ENCODE measurements at places on chromosomes 2 and 18.

DNA sequence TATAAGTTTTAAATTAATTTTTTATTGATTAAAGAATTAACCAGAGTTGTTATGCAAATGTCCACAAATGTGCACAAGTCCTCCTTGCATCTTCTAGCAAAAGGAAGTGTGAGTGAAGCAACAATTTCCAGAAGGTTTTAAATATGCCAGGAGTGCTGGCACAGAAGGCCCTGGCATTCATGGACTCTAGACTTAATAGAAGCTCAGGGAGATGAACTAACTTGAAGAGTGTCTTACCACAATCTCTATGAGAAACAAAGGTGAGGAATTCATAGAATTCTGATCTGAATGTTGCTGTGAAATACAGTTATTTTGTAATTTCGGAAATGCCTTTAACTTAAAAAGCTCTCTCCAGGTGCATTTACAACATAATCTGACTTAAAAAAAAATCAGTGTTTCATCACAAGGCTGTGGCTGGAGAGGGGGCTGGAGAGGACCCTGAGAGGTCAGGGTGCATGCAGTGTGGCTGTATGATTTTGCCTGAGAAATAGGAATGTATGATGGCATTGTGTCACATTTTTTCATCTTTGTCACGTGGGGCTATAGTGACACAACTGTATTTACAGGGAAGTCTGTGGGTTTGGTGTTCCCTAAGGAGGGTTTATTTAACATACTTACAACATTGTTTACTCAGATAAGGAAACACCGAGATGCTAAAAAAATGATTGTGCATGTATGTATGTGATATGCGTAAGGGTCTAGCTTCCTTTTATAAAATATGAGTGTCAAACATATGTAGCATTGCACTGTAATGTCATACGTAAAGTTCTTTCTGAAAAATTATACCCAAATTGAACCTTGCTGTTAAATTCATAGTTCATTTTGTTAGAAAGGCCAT is 66.2 kb downstream of the MAP4K4 start:
- DNase-seq = no peak

- DNase-seq = no peak
Measured at GRCh38 chr2:135615404-135615803, 84.1 kb downstream of the R3HDM1 start.

DNA sequence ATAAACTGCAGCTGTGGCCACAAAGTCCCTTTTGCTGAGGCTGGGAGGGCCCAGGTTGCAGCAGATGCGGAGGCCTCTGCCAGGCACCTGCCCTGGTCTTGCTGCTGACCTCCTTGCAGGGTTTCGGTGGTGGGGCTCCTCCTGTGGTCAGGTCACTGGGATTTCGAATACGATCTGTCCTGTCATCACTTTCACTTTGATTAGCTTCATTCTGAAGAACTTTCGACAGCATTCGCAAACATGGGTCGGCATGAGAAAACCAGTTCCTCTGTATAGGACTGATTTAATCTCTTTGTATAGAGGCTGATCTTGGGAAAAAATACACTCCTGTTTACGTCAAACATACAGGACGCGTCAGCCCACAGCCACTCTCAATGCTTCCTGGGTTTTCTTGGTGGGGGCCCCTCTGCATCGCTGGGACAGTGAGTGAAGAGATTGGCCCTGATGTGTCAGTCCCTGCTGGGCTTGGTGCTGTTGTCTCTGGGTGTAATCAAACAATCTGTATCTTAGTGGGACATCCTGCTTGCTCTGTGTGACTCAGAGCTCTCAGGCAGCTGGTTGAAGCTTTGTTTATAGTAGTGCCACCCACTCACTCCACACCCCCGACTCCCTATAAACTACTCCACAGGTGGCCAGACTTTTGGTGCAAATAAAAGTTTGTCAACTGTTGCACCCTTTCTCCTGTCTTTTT is 209.4 kb upstream of the CXCR4 start:
- DNase-seq = no peak

- DNase-seq = no peak
Measured at GRCh38 chr18:58313491-58314032, 269.5 kb downstream of the NEDD4L start.

Measured in thoracic aorta (tissue), 2 donors.